D721Med (cell line): ENCODE measurements at places on chromosomes 11 and 22.

GRCh38 chr11:77055101-77055561 lies 11.6 kb upstream of the CAPN5 start:
- no peak for DNase-seq

GRCh38 chr11:84089072-84090057 lies 803.2 kb upstream of the CCDC90B start:
- DNase-seq: no peak

DNA sequence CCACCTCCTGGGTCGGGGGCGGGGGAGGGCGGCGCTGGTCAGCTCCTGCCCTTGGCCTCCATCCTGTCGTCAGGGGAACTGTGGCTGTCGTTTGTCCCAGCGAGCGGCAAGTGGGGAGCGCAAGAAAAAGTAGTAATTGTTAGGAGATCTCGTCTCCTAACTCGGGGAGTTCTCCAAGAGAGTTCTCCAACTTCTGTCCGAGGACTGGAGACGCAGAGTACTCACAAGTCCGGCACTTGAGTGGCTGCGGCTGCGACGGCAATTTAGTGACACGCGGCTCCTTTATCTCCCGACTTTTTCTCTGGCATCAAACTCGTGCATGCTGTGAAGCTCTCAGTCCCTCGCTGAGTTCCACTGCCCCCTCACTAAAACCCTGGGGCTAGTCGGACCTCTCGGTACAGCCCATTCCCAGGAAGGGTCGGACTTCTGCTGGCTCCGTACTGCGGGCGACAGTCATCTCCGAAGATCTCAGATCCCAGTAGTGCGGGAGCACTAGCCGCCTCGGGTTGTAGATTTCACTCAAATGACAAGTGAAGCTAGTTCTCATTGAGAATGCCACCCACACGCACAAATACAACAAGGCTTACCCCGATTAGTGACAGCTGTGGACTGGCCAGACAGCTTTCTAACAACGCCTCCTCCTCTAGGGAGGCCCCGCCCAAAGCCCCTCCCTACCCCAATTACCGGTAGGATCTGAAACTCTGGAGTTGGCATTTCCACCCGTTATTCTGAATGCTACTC lies at the start of gene PGR:
PGR (minus strand) TSS at position 611 of the 741 bp plus-strand sequence. CDS start 743 bp downstream, outside the sequence.
- DNase-seq: no peak

DNA sequence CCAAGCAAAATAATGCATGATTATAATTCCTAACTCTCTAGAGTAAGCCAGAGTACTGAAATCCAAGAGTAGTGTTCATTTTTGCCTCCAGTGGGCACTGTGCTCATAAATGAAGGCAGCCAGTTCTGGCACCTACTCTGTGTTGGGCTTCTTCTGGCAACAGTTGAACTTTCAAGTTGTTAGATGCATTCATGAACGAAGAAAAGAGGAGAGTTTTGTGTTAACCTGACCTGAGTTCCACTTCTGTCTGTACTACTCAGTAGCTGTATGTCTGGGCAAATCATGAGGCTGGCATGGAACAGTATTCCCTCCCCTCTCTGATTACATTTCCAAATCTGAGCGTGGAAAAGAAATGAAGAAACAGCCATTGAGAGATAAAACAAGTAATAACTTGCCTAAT lies 20.3 kb upstream of the TENM4 start:
- DNase-seq: no peak

DNA sequence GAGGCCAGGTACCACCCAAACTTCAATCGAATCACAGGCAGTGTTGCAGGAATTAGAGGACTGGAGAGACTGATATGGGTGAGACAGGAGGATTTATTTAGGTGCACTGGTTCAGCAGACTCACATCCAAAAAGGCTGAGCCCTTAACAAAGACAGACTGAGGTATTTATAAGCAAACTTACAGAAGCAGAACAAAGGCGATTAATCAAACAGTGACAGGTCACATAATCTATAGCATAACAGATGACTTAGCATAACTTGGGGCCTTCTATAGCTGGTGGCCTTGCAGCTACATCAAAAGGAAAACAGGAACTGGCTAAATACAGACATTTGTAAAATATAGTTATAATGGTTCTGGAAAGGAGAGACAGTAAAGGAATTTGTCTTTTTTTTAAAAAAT lies 2.1 kb downstream of the APOBEC3B start:
- DNase-seq: no peak

DNA sequence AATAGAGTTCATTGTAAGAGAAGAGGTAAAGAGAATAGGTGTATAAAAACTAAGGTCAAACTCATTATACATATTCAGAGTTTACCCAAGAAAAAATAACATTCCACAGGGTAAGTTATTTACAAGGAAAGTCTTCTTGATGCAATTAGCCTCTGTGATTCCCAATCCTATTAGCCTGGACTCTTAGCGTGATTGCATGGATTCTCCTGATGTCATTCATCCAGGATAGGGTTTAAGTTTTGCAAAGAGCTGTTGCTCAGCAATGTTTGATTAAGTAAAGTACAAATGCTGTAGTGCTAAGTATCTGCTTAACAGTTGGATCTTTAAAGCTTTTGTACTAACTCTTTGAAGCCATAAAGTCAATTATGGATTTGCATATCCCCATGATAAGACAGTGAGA lies 767.8 kb upstream of the LUZP2 start:
- peak; percentile 34 for DNase-seq

DNA sequence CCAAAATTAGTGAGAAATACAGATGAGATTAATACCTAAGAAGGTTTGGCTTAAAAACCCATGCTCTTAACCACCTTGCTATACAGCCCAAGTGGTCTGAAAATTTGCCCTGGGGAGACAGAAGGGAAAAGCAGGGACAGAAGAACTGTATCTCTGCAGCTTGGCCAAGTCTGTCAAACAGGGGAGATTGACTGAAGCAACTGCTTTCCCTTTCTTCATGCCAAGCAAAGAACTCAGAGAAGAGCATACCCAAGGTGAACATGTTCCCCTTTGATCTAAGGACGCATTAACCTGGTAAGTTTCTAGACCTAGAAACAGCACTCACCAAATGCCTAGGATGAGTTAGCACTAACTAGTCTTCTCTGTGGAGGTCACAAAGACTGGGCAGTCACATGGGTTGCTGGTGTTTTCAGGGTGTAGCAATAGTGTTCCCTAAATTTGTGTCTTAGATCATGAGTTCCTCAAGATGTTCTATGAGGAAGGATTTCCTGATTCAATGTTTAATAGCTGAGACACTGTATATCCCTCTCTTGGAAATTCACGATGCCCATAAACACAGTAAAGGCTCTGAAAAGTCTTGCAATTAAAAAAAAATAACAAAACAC lies 75.6 kb upstream of the GRAMD1B start:
- no peak for DNase-seq

GRCh38 chr22:17972385-17973191 lies 51.8 kb downstream of the MICAL3 start:
- no peak for DNase-seq

DNA sequence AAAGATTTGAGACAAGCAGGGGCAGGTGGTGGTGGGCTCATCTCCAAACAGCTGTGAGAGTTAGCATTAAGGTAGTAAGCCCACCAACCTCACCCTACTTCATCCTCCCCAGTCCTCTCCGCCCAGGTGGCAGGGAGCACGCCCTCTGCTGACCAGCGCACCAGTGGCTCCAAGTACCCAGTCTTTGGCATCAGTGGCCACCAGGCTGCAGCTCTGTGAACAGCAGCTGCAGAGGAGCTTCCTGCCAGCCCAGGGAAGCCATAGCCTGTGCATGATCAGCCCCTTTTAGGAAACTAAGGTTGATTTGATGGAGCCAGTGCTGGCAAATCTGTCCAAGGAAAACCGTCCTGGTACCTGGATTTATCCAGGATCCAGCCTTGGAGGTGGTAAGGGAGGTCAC lies 21.7 kb downstream of the CAVIN3 start:
- DNase-seq: no peak

DNA sequence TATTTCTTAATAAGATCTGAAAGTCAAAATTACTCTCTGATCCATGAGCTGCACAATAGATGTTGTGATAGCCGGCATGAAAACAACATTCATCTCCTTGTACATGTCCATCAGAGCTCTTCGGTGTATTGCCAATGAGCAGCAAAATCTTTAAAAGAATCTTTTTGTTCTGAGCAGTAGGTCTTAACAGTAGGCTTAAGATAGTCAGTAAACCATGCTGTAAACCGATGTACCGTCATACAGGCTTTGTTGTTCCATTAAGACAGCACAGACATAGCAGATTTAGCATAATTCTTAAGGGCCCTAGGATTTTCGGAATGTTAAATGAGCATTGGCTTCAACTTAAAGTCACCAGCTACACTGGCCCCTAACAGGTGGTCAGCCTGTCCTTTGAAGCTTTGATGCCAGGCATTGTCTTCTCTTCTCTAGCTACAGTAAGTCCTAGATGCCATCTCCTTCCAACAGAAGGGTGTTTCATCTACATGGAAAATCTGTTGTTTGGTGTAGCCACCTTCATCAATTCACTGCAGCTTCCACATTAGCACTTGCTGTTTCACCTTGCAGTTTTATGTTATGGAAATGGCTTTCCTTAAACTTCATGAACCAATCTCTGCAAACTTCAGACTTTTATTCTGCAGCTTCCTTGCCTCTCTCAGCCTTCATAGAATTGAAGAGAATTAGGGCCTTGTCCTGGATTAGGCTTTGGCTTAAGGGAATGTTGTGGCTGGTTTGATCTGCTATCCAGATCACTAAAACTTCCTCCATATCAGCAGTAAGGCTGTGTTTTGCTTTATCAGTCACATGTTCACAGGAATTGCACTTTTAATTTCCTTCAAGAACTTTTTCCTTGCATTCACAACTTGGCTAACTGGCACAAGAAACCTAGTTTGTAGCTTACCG lies 28.4 kb downstream of the RRP8 start:
- no peak for DNase-seq

GRCh38 chr11:65454311-65454695 lies 31.7 kb downstream of the NEAT1 start:
- DNase-seq: no peak

DNA sequence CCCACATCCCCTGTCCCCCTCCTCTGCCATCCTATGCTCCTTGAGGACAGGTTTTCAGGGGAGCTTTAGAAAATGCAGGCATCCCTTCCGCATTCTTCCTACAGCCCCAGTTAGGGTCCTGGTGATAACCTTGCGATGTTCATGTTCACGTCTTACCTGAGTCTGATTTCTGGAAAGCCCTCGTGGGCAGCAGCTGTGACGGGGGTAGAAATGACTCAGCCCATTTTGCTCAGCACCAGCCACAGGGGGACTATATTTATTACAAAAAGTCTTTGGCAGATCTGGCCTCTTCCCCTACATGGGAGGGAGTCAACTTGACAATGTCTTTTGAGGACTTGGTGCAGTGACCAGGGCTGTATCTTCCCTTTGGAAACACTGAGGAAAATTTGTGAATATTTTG lies 12.3 kb downstream of the PKNOX2 start:
- no peak for DNase-seq

GRCh38 chr11:3830730-3831129 lies 10.0 kb downstream of the RHOG start:
- DNase-seq: no peak

GRCh38 chr11:92804388-92804966 lies 165.0 kb upstream of the MTNR1B start:
- no peak for DNase-seq

DNA sequence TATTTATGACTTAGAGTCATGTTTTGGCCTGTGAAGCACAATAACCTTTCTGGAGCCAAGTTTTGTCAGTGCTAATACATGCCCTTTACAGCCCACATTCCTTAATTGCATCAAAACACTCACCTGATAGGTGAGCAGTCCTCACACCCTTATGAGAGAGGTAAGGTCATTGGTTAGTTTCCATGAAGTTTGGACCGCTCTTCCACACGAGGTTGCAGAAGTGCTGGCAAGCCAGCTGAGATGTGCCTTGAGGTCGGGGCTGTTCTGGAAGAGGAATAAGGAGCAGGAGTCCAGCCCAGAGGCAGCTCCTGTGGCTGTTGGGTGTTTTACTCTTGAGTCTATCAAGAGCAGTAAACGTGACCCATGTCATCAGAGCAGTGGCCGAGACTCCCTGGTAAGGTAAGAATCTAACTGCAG lies 76.3 kb downstream of the CYB5R2 start:
- DNase-seq: no peak

- no peak for DNase-seq
These were observed 16.8 kb downstream of the ZDHHC24 start for GRCh38 chr11:66529069-66529468.

DNA sequence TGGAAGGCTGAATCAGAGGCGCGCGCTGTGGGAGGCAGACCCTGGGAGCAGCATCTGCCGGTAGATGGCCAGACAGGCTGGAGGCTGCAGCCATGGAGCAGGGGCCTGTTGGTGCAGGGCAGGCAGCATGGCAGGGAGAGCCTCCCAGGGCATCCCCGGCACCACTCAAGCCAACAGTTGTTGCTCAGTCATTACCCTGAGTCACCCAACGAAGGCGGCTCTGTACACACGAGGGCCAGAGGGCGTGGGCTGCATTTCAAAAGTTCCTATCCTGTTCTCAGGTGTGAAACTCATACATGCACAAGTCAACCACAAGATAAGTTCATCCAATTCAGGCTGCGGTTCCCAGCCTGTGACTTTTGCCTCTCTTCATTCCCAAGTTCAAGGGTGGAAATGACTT lies 2.6 kb downstream of the ANO1 start:
- DNase-seq: no peak

DNA sequence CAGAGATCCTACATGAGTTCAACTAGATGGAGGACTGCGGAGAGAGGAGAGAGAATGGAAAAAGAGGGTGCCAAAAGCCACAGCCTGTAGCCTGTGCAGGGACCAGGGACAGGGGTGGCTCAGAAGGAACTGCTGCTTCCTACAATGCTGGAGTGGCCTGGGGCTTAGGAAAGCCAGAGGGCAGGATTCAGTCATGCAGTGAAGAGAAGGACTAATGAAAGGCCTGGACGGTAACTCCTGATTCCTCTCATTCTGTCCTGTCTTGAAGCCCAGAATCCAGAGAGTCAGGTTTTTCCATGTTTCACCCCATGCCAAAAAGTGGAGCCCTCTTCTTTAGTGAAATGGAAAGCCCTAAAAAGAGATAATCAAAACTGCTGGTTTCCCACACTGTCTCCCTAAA lies 48.4 kb upstream of the INCENP start:
- no peak for DNase-seq

DNA sequence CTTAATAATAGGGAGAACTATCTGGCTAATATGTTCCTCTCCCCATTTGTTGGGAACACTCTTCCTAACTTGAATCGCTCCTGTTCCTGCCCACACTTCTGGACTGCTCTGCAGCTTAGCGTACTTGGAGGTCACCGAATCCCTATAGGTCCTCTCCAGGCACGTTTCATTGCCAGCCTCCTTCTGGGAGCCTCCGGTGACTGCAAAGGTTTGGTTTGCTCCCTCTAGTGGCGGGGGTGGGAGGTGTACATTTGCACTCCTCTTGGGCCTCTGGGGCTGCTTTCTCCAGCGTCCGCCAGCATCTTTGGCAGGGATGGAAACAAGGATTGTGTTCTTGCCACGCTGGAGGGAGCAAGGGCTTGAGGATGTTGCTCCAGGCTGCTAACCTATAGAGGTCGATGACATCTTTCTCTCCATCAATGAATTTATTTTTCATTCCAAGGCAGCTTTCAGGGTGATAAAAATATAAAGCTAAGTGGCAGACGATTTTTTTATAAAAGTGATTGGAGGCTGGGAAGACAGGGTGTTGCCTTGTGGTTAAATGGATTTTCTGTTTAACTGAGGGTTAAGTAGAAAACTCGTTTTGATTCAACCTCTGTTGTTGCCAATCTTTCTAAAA lies 48.7 kb downstream of the TSPAN18 start:
- DNase-seq: no peak
